Stimulated activated CD4-positive, alpha-beta T cell treated with anti-CD3 and anti-CD28 coated beads, Interleukin-1b, Interleukin-23, amount 100 ng/mL, for 1 hour (primary cell): ENCODE measurements at places on chromosomes 2 and 18.

DNA sequence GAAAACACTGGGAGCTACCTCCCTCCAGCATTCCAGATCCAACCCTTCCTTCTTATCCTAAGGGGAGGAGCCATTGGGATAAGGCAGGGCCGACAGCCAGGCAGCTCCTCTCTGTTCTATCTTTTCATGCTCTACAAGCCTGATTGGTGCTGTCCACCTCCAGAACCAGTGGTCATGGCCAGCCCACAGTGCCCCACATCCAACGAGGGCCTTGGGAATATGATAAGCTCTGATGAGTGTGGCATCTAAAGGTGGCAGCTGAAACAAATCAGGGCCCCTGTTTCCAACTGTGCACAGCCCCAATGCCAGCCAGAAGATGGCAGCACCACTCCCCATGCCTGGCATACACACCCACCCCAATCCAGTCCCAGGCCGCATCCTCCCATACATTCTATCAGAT is 329.3 kb downstream of the C1D start:
- DNase-seq: no peak

- no peak for DNase-seq
Measured at GRCh38 chr2:105640246-105640645, 104.5 kb upstream of the NCK2 start.

DNA sequence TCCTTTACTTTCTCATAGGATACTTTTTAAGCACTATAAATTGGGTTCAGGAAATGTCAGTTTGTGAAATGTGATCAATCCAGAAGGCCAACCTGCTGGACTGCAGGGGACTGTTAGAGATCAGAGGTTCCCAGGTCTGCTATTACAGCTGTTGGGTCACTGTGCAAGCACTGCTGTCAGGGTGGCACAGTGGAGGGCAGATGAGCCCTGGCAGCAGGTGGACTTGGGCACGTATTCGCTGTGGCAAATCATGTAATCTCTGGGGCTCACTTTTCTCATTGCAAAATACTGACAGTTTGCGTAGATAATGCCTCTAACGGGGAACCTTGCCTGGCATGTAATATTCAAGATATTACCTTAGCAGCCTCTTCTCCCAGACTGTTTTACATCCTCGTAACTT is 18.1 kb downstream of the RAB31 start:
- no peak for DNase-seq

DNA sequence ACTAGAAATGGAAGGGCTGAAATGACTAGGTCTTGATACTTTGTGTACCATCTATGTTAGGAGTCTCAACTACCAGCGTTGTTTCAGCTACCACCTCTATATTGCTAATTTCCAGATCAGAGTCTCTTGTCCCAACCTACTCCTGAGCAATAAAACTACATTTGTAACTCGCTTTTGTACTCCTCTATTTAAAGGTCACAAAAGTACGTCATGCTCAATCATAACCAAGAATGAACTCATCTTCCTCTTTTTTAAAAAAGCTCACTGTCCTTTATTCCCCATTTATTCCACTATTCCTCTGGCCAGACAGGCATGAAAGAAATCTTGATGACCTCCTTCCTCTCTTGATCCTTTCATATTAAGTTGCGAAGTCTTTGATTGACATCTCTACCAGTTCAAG is 11.2 kb upstream of the MATN3 start:
- no peak for DNase-seq
